NCI-H82 (cell line): ENCODE measurements at places on chromosomes 2 and 18.

GRCh38 chr18:6746386-6746960, 17.0 kb downstream of the ARHGAP28 start:
- DNase-seq = no peak

GRCh38 chr2:196356332-196356731, 185.0 kb upstream of the STK17B start:
- DNase-seq = no peak

DNA sequence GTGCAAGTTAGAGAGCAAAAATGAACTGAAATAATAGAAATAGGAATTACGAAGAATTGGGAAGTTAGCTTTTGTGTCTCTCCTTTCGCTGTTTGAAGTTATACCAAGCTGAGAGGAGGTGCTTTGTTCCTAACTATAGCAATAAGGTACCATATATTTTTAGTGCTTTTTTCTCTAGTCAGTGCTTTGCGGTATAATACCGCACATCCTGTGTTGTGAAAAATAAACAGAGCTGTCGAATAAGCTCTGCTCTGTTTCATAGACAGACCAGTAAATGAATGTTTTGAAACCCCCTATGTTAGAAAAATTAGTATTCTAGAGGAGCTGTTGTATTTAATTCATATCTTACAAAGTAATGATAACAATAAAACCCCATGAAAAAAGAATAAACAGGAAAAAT, 130.8 kb downstream of the MAP4K4 start:
- no peak for DNase-seq

- DNase-seq = no peak
Observed at GRCh38 chr2:233852056-233852455, 2.3 kb downstream of the HJURP start.

DNA sequence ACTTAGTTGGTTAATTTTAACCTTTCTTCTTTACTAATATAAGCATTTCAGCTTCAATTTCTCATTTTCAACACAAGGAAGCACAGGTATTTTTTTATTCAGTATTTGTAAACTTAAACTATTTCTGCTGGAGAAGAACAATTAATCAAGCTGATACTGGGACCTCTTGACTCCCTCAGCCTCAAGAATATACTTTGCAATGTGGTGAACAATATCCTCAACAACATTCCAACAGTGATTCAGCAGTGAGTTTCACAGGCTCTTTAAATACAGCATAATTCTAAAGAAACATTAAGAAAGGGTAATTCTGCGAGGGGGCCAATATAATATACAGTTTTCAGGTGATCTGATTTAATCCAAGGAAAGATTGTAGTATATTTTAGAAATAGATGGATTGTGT, 10.0 kb downstream of the RAPGEF4 start:
- no peak for DNase-seq

- DNase-seq = no peak
Observed at GRCh38 chr2:12090590-12090989, 344.2 kb downstream of the LPIN1 start.

DNA sequence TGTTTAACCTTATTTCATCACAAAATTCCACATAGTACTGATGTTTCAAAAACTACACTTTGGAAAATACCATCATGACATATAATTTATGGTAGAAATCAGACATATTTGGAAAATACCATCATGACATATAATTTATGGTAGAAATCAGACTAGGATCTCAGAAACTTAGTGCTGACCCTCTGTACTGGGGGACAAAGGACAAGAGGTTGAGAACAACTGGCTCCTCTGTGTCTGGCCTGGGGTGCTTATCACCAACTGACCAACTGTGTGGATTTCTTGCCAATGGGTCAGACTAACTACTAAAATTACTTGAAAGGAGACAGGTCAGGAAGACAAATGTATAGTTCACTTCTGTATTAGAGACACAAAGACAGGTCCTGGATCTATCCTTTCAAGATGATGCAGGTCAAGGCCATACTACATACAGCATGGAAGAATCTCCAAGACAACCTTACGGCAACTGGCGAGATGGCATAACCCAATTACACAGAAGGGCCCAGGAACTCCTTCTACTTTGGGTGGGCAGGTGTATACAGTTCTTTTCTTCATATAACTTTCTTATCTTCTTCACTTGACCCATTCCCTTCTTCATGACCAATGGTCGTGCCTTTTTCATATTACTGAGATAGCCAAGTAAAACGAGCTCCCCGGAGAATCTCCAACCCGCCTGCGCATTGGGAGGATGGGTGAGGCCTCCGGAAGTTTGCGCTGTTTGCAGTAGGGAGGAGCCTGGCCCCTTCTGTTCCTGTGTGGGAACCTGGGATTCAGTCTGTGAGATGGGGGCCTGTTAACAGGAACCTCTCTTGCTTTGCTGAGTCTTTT, 290.5 kb downstream of the AGPS start:
- no peak for DNase-seq

GRCh38 chr2:14952400-14952963, 320.0 kb downstream of the LRATD1 start:
- peak; percentile 56 for DNase-seq

GRCh38 chr2:204268458-204268857, 276.8 kb upstream of the PARD3B start:
- DNase-seq = no peak

- peak; percentile 17 for DNase-seq
Observed at GRCh38 chr2:217628061-217628460, 374.7 kb downstream of the TNS1 start.

DNA sequence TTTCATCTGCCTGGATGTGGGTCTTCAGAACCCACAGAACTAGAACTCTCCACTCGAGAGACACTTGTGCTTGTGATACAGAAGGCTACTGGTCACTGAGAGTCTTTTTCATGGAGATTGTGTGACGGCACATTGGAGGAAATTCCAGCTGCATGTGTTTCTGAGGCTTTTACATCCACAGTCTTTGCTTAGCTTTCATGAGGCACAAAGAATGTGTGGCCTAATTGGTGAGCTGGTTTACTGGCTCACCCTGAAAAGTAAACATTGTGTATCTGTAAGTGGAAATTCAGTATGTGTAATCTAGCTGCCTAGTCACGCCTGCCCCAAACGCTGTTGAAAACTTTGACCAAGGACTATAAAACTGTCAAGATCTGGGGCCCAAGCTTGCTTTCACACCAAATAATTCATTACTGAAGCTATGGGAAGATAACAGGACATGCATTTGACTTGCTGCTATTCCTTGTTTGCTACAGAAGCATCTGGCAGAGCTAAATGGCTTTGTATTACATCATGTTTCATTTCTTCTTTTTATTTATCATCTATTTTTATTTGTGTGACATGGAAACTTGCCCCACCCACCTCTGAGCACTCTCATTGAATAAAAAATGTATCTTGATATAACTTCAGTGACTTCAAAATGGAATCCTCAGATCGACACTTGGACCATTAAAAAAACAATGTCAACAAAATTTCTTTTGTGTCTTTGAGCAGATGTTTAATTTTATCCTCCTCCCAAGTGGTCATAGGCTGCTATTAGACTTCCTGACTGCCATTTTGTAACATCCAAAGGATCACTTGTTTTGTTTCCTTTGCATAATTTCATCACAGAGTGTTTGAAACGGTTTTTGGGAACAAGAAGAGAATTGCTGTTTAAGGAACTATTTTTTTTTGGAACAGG, 80.2 kb downstream of the EFEMP1 start:
- DNase-seq = no peak

DNA sequence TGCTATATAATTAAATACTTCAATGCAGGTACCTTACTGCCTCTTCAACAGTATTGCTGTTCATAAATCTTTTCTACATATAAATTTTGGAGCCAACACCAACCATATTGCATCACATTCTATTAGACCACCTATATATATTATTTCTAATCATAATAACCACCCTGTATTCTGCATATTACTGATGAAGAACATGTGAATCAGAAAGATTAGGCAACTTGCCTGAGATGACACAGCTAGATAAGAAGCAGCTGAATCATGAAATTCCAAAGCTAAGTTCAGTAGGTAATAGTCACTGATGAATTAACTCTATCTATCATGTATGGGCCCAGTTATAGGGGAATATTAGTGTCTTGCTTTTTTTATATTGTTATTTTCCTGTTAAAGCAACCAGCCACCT, 161.8 kb downstream of the AGPS start:
- DNase-seq = no peak

- DNase-seq = no peak
Observed at GRCh38 chr2:181662287-181662686, 5.4 kb upstream of the CERKL start.

DNA sequence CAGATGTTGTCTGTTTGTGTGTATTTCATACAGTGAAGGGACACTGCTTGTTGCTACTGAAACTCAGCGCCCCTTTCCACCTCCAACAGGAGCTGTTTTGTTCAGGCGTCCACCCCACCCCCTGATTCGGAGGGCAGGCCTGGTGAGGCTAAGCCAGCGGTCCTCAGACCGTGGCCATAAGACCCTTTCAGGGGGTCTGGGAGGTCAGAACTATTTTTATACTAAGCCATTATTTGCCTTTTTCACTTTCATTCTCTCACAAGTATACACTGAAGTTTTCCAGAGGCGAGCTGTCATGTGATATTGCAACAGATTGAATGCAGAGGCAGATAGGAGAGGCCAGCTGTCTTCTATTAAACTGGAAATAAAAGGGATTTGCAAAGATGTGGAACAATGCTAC, 39.7 kb upstream of the IGFBP5 start:
- peak; percentile 37 for DNase-seq

- no peak for DNase-seq
Observed at GRCh38 chr2:15971351-15971750, 31.0 kb downstream of the MYCN start.

DNA sequence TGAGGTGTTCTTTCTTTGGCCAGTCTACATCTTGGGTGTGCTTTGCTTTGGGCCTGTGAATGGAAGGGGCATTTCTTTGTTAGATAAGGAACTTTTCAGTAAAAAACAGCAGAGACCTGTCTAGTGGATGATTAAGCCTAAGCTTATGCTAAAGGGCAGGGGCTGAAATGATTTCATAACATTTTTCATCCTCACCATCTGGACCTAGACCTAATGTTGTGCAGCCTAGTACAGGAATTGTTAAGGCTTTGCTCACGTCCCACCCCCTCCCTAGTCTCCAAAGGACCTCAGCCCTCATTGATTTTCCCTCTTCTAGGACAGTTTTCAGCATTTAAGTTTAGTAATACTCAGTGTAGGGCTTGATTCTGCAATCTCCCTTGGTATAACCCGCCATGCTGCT, 111.8 kb downstream of the PRKCE start:
- no peak for DNase-seq

DNA sequence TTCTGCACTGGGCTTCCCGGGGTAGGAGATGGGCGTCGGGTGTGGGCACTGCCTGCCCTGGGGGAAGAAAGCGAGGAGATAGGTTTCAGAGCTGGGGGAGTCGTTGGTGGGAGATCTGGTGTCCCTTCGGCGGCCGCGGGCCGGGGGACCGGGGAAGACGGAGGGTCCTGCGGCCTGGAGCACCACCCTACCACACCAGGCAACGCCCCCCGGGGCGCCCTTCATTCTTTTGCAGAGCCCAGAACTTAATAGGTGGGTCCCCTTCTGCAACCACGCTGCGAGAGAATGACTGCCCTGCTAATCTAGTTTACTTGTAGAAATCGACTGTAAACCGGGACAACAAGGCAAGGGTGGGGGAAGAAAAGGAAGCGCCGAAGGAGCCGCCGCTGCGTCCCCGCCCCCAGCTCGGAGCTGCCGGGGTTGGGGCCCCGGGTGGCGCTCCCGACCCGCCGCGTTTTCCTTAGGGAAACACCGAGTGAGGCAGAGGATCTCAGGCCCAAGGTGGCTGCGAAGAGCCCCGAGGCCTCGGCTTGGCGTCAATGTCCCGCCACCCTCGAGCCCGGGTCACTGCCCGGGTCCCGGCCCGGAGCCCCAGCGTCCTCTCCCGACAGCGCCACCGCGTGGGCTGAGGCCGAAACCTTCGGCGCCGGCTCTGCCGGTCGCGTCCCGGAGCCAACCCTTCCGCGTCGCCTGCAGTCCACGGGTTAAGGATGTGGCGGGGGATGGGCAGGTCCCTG, 5.4 kb upstream of the SATB2 start:
- peak; percentile 67 for DNase-seq

DNA sequence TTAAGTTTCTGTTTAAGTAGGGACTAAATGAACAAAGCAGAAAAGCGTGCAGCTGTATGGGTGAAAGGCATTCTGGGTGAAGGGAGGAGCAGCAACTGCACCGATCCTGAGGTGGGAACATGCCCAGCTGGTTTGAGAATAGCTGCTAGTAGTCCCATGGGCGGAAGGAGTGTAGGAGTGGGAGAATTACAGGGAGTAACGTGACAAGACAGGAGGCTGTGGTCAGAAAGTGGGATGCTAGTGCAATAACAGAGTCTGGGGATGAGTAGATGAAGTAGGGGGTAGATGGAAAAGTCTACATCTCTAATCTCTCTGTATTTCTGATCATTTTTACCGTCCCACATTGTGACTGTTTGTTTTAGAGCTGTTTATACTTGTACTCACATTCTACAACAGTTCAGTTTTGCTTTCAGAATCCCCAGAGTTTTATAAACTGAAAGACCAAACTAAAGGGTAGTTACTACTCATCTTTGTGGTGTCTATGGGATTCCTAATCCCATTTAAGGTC, 118.9 kb downstream of the LCLAT1 start:
- DNase-seq = no peak

DNA sequence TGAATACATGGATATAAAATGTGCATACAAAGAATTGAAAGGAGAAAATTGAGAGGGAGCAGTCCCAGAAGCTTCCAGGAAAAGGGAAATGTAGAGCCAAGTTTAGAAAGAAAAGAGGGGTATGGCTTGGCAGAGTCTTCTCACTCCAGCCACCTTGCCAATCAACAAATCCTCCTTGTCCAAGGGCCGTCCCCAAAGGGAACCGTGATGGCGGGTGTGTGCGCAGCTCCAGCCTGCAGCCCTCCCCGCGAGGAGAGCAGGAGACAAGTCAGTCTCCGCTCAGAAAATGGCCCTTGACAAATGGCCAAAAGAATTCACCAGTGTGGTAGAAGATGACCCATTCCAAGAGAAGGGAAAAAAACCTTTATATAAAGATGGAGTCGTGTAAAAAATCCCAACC, 448.3 kb upstream of the POU3F3 start:
- no peak for DNase-seq
